Activated CD4-positive, CD25-positive, alpha-beta regulatory T cell treated with anti-CD3 and anti-CD28 coated beads, Interleukin-2, amount 50 U/mL, for 72 hours (primary cell): ENCODE measurements at places on chromosomes 11 and 22.

DNA sequence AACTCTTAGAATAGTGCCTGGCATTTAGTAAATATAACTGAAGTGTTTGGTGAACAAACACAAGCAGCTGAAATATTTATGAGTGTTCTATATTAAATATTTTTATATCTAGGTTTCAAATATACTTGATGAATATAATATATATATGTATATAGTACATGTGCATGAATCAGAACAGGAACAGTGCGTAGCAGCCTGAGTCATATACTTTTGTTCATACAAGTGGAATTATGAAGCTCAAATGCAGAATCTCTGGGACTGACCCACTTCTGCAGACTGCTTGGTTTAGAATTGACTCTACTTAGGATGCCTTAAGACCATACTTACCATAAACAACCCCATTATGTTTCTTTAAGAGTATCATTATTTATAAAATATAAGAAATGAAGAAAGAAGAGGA lies 997.8 kb upstream of the RAG2 start:
- DNase-seq = no peak

DNA sequence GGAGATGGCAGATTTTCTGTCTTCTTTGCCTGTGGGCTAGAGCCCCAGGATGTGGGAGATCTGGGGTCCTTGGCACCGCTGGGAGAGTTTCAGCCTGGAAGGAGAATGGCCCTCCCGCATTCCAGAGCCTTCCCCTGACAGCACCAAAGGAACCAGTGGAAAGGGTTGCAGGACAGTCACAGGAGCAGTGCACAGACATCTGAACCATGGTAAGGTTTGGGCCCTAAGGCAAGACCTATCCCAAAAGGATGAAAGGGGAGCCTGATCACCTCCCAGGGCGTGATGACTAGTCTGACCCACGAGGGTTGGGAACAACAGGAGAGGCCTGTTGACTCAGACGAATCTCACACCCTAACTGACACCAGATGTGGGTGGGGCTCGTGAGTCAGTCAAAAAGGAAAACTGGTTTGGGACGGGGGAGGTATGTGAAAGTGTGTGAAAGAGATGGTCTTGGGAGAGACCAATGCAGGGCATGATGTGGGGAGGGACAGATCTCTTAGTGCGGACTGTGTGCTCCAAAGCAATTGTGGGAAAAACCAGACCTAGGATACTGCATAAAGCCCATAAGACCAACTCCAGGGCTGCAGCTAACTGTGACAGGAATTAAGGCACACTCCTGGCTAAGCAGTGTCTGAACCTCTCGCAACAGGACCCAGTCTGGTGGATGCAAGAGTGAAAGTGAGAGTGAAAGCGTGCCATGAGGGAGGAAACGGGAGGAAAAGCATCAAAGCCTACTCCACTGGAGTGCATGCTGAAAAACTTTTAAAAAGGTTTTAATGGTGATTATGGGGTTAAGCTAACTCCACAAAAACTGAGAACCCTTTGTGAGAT lies 39.1 kb upstream of the GLYAT start:
- no peak for DNase-seq

DNA sequence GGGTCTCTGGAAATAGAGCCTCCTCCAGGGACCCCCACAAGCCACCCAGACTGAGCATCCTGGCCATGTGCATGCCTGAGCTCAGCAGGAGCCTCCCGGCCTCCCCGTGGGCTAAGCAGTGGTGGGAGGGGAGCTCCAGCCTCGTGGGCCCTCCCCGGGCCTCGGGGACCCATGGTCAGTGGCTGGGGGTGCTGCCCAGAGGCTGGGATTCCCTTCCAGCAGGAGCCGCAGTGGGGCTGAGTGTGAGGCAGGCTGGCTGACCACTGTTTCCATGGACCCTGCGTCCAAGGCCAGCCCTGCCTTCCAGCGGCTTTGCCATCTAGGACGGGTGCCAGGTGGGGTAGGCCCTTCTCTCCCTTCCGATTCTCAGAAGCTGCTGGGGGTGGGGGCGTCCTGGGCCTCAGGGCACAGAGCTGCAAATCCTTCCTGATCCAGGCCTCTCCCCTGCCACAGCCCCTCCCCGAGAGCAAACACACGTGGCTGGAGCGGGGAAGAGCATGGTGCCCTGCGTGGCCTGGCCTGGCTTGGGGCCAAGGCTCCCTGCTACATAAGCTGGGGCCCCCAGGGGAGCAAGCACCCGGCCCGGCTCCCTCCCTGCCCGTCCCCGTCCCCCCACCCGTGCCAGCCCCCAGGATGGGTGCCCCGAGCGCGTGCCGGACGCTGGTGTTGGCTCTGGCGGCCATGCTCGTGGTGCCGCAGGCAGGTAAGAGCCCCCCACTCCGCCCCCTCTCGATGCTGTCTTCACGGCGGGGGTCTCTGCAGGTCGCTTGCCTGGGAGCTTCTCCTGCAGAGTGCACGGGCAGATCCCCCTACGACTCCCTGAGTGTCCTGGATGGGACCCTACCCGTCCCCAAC lies at the start of gene MUC5B:
MUC5B (plus strand) TSS at position 576 of the 855 bp plus-strand sequence; CDS start at position 634, 58 bp downstream.
- DNase-seq = peak; percentile 30

GRCh38 chr22:46622081-46622521 lies 1.9 kb downstream of the GRAMD4 start:
- no peak for DNase-seq

DNA sequence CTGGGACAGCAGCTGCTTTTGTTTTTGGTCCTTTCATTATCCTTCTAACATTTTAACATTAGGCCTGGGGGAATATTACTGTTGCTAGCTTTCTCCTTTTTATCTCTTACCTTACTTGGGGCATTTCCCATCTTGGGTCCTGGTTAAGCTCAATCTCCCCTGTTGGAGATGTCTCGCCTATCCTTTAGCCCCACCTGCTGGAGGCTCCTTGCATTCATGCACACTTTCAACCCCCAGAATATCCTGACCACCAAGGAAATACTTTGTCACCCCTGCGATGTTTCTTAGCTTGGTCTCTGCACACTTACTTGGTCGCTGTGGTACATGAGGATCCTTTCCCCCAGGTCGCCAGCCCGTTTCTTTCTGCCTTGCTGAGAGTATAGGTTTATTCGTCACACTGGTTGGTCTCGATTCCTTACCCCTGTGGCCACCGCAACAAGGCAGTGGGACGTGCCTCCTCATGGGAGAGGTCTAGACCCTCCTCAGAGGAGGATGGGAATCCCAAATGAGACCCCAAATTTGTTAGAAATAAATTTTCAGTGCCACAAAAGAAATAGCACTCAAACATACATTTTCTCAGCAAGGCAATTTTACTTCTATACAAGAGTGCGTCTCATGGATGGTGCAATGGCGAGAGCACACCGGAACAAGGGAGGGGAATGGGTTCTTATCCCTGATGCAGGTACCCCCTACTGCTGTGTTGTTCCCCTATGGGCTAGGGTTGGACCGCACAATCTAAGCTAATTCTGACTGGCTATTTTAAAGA lies 5.4 kb upstream of the TXN2 start:
- peak; percentile 54 for DNase-seq

GRCh38 chr11:57772562-57772961 lies 11.0 kb downstream of the CTNND1 start:
- no peak for DNase-seq

DNA sequence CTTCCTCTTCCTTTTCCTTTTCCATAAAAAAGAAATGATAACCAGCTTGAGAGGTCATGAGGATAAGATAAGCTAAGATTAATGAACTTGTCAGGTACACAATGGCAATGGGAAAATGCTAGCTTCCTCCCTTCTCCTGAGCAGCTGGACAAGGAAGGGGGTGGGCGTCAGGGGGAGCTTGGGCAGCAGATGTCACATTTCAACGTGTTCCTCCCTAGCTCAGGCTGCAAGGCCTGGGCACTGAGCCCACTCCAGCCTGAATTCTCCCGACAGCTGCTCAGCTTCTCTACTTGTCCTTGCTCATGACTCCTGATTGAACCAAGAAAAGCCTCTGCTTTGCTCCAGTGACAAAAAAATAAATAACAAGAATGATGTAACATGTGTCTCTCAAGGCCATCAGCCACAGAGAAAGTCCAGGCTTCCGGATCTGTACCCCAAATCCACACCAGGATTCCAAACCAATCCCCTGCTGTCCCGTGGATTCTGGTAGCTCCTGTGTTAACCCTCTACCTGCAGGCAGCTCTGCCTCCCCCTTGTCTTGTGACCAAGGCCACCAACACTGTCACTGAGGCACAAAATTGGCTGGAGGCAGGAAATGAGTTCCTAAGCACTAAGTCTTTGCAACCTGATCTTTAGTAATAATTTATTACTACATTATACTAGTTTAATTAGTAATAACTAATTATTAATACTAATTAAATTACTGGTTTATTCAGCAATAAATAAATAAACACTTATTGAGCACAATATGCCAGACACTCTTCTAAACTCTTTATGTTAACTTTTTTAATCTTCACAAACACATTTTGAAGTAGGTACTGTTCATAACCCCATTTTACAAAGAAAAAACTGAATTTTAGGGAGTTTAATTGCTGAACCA lies 146.5 kb downstream of the CCDC34 start:
- DNase-seq = no peak

DNA sequence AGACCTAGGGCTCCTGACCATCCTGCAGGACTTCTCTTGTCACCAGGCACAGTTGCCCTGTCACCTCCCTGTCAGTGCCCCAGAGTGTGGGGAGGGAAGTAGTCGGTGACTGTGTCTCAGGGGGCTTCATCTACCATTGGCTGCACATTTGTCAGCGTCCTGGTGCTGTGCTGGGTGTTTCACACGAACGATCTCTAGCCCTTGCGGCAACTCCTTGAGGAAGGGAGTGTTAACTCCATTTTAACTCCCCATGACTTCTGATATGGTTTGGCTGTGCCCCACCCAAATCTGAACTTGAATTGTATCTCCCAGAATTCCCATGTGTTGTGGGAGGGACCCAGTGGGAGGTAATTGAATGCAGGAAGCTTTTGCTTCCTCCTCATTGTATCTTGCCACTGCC lies 7.1 kb downstream of the TSKU start:
- DNase-seq = no peak

GRCh38 chr22:46024136-46024840 lies 47.3 kb upstream of the WNT7B start:
- DNase-seq = no peak

DNA sequence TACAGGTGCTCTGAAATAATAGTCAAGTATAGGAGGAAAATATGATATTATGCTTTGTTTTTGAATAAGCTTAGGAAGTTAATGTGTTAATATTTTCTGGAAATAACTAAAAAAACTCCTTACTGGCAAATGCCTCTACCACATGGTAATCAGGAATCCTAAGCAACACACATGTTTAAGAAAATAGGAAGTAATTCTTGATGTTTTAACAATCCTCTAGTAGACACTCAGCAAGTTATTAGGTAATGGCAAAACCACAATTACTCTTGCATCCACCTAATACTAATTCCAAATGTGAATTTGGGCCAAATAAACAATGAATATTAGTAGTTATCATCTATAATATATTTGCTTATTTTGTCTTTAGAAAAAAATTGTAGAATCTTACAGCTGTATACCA lies 53.6 kb downstream of the SLC35F2 start:
- no peak for DNase-seq

- DNase-seq = no peak
These were observed 198.3 kb downstream of the CASP12 start for GRCh38 chr11:104699981-104700380.

DNA sequence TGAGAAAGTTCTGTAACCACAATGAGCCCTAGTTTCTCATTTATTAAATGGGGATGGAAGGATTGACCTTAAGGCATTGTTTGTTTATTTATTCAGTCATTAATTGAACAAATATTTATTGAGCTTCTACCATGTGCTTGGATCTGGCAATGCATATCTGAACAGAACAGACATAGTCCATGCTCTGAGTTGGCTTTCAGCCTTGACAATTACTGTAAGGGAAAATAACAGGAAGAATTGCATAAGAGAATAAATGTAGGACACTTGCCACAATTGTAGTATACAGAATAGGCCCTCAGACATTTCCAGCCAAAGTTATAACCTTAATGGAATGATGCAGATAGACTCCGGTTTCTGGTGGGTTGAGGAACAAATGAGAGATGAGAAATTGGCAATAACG lies 160.5 kb upstream of the TTC12 start:
- no peak for DNase-seq

DNA sequence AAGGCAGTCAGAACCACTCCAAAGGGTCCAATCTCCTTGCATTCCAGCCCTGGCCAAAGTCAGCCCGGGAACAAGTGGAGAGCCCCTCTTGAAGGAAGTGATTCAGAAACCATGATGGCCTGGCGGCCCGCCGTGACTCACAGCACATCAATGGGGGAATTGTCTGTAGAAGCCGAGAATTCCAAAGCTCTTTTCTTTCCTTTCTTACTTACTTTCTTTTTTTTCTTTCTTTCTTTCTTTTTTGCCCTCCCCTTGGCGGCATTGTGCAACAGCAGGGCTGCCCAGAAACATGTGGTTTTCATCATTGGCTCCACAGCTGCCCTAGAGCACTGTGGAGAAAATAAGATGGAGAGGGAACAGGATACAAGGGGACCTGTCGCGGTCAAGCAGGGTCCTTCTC lies 140.2 kb upstream of the TIMP3 start:
- DNase-seq = no peak

GRCh38 chr11:45884596-45885185 lies 760 bp upstream of the MAPK8IP1 start:
- no peak for DNase-seq

DNA sequence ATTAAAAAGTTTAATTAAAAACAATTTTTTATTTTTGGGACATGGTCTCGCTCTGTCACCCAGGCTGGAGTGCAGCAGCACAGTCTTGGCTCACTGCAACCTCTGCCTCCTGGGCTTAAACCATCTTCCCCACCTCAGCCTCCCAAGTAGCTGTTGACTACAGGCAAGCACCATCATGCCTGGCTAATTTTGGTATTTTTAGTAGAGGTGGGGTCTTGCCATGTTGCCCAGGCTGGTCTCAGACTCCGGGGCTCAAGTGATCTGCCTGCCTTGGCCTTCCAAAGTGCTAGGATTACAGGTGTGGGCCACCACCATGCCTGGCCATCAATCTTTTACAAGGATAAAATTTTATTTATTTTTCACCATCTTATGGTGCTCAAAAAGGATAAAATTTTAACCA lies 43.3 kb upstream of the PHOX2A start:
- DNase-seq = no peak

DNA sequence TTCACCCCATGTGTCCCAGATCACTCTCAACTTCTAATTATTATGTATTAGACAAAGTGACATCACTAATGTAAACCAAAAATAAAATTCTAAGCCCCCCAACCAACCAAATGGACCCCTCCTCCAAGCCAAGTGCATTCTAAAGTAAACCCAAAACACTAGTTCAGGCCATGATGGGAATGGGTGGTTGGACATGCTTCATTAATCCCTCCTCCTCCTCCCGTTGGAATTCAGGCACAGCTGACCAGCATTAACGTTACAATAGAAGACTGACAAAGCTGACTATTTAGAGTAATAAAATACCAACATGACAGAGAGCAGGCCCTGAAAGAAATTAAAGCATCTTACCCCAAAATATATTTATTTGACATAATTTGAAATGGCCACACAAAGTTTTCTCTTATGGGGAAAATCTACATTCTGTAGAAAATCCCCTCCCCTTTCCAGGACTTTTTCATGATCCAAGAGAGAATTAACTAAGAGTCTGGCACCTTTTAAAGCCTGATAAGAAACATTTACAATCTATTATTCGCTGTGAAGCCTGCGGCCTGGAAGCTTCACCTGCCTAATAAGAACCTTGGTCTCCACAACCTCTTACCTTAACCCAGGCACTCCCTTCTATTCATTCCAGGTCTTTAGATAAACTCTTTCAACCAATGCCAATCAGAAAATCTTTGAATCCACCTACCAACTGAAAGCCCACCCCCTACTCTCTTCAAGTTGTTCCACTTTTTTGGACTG lies 948.5 kb upstream of the CCDC90B start:
- DNase-seq = no peak

- DNase-seq = no peak
These were observed 113.6 kb downstream of the SWAP70 start for GRCh38 chr11:9777525-9777924.
